Naive thymus-derived CD4-positive, alpha-beta T cell (primary cell): ENCODE measurements at places on chromosomes 7 and 10. TPM values are rescaled to one million over a fixed set of nuclear protein-coding genes. Genes with fewer than 3 reads are reported as not detected.

Gene COL1A2
- total RNA-seq, result 0.32 TPM

Gene HTR7
- not detected for total RNA-seq

Gene GRM8
- total RNA-seq, result not detected in 2 replicates

Gene SHTN1
- total RNA-seq, result 0.43 TPM

Gene UNC5B
- total RNA-seq, result 0.08 TPM

Gene AVL9
- 30.9 TPM for total RNA-seq

Gene KLF14
- total RNA-seq, result not detected

Gene PURB
- 28.3 TPM for total RNA-seq

Gene PTPRN2
- total RNA-seq, result 0.58 TPM

DNA sequence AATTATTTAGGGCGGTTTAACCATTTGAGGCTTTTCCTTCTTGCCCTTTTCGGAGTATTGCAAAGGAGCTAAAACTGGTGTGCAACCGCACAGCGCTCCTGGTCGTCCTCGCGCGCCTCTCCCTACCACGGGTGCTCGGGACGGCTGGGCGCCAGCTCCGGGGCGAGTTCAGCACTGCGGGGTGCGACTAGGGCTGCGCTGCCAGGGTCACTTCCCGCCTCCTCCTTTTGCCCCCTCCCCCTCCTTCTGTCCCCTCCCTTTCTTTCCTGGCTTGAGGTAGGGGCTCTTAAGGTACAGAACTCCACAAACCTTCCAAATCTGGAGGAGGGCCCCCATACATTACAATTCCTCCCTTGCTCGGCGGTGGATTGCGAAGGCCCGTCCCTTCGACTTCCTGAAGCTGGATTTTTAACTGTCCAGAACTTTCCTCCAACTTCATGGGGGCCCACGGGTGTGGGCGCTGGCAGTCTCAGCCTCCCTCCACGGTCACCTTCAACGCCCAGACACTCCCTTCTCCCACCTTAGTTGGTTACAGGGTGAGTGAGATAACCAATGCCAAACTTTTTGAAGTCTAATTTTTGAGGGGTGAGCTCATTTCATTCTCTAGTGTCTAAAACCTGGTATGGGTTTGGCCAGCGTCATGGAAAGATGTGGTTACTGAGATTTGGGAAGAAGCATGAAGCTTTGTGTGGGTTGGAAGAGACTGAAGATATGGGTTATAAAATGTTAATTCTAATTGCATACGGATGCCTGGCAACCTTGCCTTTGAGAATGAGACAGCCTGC lies 3.1 kb downstream of the FZD1 start:
- DNase-seq, result no peak

DNA sequence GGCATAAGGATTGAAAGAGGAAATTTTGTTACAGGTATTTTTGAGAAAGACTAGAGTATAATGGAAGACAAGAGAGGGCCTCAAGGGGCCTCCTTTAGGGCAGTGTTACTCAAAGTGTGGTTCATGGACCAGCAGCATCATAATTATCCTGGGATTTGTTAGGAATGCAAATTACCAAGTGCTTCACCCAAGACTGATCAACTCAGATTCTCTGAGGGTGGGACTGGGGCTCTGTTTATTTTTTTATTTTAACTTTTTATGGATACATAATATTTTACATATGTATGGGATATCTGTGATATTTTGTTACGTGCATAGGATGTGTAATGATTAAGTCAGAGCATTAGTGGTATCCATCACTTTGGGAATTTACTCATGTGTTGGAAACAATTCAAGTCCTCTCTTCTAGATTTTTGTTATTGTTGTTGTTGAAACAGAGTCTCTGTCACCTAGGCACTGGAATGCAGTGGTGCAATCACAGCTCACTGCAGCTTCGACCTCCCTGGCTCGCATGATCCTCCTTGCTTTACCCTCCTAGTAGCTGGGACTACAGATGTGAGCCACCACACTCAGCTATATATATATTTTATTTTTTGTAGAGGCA lies 2.2 kb upstream of the KCTD7 start:
- DNase-seq, result no peak

DNA sequence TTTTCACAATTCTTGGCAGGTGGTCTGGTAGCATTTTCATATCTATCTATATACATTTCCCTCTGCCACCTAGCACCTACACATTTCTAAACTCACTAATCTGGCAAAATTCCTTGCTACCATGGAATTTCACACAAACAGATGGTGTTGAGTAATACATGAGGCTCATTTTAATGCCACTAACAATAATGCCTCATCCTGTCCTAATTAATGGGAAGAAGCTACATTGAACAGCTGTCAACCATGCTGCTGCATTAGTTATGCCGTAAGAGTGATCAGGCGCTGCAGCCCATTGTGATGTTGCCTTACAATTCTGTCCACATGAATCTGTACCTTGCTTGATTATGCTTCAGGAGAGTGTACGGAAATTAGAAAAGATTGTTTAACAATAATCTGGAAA lies 23.2 kb downstream of the COL1A2 start:
- DNase-seq, result no peak

DNA sequence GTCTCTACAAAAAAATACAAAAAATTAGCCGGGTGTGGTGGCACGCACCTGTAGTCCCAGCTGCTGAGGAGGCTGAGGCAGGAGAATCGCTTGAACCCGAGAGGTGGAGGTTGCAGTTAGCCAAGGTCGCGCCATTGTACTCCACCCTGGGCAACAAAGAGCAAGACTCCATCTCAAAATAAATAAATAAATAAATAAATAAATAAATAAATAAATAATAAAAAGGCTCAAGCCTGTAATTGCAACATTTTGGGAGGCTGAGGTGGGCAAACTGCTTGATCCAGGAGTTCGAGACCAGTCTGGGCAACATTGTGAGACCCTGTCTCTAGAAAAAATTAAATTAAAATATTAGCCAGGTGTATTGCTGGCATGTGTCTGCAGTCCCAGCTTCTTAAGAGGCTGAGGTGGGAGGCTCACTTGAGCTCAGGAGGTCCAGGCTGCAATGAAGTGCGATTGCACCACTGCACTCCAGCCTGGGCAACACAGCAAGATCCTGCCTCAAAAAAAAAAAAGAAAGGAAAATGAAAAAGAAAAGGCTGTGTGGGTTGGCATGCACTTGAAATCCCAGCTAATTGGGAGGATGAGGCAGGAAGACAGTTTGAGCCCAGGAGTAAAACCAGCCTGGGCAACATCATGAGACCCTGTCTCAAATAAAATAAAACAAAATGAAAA lies 27.6 kb upstream of the SRGN start:
- DNase-seq, result no peak

DNA sequence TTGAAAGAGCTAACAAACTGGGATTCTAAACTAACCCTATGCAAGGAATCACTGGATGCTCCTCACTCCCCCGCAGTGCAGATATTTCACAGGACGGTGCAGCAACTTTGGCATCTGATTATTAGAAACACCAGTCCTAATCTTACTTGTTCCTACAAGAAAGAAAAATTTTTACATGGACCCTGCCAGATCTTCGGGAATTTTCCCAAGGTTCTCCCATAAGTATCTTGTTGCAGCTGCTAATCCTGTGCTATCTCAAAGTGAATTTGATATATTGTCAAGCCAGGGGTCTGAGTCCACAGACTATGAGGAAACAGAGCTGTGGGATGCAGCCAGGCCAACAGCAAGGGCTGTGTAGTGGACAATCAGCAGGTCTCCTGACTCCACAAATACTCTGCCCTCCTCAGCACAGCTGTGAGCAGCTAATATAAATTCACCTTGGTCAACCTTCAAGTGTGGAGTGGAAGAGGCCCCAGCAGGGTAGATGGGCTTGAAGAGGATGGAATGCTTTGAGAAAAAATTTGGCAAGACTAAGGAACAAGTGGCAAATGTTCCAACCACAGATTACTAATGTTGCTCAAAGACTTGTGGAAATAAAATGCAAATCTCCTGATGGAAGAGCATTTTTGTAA lies 25.6 kb downstream of the VSTM4 start:
- no peak for DNase-seq

- DNase-seq, result no peak
Observed at GRCh38 chr7:95950698-95951097, 178.3 kb downstream of the DYNC1I1 start.

DNA sequence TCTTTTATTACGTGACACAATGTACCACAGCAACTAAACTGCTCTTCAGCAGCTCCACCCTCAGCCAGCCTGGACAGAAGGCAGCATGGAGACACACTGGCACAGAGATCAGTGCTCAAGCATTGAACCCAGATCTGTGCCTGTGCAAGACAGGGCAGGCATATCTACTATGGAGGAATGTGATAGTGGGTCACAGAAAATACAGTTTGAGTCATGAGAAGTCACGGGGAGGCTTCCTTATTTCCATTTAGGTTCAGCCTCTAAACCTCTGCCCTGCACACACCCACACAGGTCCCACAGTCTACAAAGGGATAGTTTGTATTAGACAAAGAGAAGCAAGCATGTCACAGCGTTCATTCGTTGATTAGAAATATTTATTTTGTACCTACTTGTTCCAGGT lies 187.4 kb upstream of the AGR3 start:
- no peak for DNase-seq

DNA sequence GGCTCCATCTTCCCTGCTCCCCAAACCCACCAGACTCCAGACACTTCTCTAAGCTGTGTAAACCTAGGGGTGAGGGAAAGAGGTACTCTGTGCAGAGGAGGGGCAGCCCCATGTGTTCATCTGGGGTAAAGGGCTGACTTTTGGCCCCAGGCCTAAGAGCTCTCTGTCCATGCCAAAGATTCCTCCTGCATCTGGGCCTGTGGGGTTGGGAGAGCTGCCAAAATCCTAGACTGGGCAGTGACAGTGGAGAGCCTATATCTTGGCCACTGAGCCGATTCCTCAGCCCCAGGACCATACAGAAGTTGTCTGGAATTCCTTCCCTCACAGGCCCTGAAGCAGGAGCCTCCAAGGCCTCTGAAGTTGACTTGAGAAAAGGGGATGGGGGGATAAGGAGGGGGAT lies 25.3 kb upstream of the LEP start:
- DNase-seq, result no peak

GRCh38 chr10:101182936-101183335 lies 46.3 kb downstream of the LBX1 start:
- no peak for DNase-seq

GRCh38 chr7:151126491-151127137 lies 40.3 kb downstream of the AGAP3 start:
- no peak for DNase-seq

- no peak for DNase-seq
Observed at GRCh38 chr7:79520543-79520942, 67.1 kb upstream of the MAGI2 start.

GRCh38 chr10:102231357-102232318 lies 5.5 kb downstream of the ELOVL3 start:
- peak; percentile 58 for DNase-seq

- DNase-seq, result no peak
Observed at GRCh38 chr7:78770422-78771410, 682.8 kb downstream of the MAGI2 start.

- no peak for DNase-seq
Observed at GRCh38 chr10:100882671-100883311, 30.0 kb upstream of the SLF2 start.

DNA sequence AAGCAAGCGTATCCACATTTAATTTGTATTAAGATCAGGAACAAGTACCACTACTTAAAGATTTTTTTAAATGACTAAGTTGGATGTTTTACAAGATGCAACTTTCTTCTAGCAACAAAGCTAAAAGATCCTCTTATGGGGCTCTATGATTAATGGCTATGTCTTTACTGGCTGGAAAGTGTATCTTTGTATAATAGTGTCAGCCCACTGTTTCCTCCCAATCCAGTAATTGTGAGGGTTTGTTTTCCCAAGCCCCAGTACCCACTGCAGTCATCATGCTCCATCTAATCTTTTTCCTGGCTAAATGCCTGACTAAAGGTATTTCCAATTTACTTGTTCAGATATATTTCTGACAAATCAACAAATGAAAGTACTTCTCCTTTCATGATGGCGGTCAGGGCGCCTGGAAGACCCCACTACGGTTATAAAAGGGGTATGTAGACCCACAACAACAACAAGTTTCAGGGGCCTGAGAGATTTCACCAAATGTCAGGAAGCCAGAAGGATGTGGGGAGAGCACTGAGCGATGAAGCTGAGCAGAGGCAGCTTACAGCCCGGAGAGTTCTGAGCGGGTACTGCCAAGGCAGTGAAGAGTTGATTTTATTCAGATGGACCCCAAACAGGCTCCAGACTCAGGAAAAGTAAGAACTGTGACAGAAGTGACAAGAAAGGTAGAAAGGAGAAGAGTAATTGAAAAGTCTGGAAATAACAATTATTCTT lies 222.6 kb upstream of the KLF14 start:
- no peak for DNase-seq

DNA sequence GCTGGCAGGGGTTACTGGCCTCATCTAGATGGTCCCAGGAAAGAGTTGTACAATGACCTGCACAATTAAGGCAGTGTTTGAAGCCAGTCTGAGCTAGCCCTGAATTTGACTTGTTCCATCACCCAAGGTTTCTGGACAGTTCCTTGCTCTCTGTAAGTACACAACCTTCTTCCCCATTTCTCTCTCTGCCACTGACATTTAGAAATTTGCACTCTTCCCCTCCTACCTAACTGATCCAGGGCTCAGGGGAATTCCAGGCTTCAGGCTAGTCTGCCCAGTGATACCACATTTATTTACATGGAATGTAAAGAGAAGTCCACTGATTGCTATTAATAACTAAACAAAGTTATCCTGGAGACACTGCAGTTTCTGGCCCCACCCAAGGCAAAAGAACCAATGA lies 139.0 kb upstream of the GPR26 start:
- DNase-seq, result no peak

- no peak for DNase-seq
Observed at GRCh38 chr7:45682358-45682735, 108.2 kb downstream of the ADCY1 start.

DNA sequence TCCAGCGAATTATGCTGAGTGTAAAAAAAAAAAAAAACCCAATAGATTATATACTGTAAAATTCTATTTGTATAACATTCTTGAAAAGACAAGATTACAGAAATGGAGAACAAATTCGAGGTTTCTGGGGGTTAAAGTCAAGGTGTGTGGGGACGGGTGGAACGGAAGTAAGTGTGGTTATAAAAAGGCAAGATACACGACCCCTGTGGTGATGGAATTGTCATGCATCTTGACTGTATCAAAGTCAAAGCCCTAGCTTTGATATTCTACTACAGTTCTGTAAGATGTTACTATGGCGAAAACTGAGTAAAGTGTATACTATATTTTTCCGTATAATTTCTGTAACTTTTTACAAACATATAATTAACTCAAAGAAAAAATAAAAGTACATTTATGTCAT lies 718.2 kb upstream of the PCDH15 start:
- DNase-seq, result no peak

DNA sequence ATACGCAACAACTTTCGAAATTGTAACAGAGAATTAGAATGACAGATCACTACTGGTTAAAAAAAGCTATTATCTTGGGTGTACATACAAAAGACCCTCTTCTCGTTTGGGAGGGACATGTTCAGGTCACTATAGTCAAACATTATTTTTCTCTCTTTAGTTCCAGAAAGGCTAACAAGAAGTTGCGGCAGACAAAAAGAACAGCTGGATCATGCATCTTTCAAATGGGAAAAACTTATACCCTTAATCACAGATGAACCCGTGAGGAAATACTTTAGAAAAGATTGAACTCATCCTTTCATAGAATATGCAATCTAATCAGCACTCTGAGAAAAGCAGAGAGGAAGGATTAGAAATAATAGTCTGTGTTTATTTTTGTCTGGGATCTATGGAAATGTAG lies 72.5 kb downstream of the EVX1 start:
- DNase-seq, result no peak

GRCh38 chr10:22341190-22341925 lies 3.9 kb upstream of the SPAG6 start:
- DNase-seq, result peak; percentile 28

GRCh38 chr7:39637400-39637799 lies 14.0 kb downstream of the RALA start:
- DNase-seq, result no peak
